ENCODE measurements at places on chromosomes 1 and 21.

DNA sequence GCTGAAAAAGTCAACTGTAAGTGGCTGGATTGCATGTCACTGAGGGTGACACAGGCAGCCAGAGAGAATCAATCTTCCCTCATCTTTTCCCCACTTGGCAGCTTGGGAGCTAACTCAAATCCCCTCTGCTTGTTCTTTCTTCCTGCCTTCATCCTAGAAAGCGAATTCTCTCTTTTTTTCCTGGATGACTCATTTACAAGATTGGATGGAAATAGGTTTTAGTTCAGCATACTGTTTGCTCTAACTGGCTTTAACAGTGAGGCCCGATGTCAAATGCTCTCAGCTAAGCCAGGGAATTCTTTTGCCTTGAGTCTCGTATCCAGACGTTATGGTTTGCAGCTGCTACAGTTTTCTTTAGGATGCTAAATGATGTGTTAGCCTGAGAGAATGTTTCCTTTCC, 72.7 kb downstream of the HUNK start:
- DNase-seq: no peak

- DNase-seq: no peak
These were observed 72.4 kb upstream of the TMEM51 start for GRCh38 chr1:15081102-15081501.

DNA sequence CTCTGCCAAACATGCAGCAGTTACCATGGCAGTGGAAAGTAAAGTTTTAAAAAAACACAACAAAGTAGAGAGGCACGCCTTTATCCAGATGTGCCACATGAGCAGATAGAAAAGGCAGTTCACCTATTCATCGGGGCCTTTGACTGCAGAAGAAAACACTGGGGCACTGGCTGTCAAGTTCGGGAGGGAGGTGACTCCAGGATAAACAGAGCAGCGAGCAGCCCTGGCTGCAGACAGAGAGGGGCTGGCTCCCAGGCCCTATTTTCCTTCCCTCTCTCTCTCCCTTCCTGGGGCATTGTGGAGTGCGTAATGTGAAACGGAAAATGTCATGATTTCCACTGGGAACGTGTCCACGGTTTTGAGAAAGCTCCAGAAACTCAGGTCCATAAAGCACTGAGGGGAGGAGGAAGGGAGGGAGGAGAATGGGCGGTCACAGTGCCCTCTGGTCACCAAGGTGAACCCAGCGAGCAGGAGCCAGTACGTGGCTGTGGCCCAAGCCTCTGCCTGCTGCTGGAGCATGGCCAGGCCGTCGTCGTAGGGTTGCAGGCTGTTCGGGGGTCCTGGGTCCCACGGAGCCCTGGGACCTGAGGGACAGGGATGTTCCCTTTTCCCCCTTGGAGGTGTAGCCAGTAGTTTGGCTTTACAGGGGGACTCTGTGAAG, 114.7 kb upstream of the IRF2BP2 start:
- DNase-seq: no peak

GRCh38 chr1:89975540-89976125, 19.3 kb upstream of the ZNF326 start:
- DNase-seq: no peak

DNA sequence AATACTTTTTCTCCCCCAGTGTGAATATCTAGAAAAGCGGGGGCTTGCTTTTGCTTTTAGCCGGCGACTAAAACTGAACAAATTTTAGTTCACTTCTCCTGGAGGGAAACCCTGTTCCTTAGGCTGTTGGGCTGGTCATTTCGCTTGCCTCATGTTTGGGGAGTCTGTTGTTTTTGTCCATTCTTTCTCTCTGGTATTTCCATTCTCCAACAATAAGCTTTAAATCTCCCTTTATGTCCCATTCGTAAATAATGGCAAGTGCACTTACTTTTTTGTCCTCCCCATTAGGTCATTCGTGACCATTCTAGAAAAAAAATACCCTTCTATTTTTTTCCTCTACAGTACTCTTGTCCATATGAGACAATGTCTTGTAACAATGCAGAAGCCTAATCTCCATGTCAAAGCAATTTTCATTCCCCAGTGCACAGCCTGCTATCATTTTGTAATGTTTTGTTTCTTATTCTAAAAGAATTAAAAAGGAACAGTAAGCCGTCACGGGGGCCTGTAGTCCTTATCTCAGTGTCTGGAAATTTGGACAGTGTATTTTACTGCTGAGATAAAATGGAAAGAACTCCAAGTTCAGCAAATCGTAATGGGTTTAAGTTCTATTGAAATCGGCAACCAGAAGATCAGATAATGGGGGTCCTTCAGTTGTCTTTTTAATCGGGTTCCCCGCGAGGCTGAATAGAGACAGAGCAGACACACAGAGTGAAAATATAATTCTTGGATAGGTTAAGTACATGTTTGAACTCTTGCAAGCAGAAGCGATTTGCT, 21.8 kb downstream of the PROX1 start:
- DNase-seq: no peak

GRCh38 chr1:21507511-21508270, 1.5 kb upstream of the ALPL start:
- no peak for DNase-seq

DNA sequence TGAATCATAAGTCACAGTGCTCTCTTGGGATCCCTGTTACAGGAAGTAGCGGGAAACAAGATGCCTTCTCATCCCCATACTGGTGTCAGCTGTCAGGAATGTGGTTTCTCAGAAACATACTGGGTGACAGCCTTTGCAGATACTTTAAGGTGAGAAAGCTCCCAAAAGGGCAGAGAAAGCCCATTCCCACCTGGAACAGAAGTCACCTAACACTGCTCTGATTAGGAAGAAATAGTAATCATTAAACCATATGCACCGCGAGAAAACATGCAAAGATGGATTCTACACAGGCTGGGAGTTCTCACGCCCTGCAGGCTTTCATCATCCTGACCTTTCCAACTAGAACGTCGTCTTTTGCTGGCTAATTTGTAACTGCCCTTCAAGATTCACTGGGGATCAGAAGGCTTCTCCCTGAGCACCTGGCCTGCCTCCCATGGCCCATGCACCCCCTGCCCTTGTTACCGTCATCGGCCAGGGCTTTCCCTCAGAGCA, 46.2 kb upstream of the SLC44A3 start:
- no peak for DNase-seq

GRCh38 chr1:202664083-202664482, 46.2 kb downstream of the SYT2 start:
- no peak for DNase-seq

Data from naive thymus-derived CD8-positive, alpha-beta T cell (primary cell).